ENCODE measurements at places on chromosomes 3 and 15.

GRCh38 chr3:70970171-70970570 lies 613.4 kb downstream of the FOXP1 start:
- DNase-seq: no peak

- DNase-seq: no peak
Observed at GRCh38 chr3:158896729-158897128, 94.9 kb downstream of the MFSD1 start.

DNA sequence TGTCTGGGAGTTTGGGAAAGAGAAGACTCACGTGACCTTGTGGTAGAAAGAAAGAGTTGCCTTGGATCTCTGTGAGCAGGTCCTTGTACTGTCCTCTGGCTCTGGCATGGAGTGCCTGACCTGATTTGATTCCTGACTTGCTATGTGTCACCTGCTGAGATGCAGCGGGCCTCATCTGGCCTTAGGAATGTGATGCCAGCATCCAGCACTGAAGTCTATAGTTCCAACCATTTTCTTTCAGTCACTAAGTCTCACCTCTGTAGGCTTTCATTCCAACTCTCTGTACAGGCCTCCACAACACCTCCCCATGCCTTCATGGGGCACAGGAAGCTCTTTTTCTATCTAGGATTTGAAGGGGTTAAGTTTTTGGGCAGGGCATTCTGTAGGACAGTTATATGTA lies 12.1 kb upstream of the OXSR1 start:
- no peak for DNase-seq

DNA sequence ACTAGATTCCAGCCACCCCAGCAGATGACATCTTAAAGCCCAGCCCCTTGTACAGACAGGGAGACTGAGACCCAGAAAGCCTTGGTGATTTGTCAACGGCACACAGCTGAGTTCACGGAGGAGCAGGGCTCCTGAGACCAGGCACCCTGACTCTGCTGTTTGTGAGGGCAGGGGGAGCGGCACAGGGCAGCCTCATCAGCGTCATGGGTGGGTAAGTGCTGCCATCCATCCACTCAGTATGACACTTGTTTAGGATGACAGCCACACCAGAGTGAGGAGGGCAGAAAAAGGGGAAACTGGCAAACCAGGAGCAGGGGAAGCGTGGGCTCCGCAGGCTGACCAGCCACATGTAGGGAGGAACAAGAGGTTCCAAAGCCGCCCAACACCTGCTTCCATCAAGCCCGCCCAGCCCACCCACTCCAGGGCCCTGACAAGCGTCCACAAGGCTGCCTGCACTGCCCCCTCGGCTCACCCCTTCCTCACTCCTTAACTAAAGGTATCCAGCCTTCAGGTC lies 19.9 kb downstream of the RBPMS2 start:
- no peak for DNase-seq

DNA sequence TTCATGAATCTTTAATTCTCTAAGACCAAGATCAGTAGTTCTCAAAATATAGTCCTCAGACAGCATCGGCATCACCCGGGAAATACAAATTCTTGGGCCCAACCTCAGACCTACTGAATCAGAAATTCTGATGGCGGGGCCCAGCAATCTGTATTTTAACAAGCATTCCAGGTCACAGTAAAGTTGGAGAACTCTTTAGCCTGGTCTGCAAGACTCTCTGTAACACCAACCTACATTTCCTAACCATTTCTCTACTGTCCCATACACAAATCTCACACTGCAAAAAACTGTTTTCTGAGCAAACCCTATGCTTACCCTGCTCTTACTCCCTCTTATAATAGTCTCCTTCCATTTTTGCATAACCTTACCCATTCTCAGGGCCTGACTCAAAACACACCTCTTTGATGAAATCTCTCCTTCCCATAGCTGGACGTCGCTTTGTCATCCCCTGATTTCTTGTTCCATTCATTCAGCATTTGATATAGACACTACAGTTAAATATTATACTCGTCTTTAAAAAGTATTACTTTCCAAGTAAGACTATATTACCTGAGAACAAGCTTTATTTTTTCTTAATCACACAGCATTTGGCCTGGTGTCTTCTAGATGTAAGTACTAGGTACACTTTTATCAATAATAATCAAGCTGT lies 83.3 kb upstream of the MYO5C start:
- no peak for DNase-seq

GRCh38 chr3:170295586-170295985 lies 61.9 kb upstream of the SKIL start:
- no peak for DNase-seq

GRCh38 chr15:59595434-59595915 lies 16.1 kb upstream of the GCNT3 start:
- DNase-seq: no peak

DNA sequence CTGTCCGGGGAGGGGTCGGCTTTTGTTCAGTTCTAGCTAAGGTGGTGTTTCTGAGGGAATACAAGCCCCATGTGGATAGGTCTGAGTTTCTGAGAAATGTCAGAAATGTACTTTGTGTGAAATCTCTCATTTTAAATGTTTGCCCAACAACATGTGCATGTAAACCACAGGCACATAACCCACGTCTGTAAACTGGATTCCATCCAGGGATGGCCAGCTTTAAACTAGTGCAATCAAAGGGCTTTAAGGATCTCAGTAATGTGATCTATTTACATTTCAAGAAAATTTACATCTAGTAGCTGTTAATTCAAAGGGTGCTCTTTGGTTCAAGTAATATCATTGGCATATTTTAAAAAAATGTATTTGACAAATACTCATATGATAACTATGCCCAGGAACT lies 52.0 kb downstream of the POLR2M start:
- peak; percentile 30 for DNase-seq

DNA sequence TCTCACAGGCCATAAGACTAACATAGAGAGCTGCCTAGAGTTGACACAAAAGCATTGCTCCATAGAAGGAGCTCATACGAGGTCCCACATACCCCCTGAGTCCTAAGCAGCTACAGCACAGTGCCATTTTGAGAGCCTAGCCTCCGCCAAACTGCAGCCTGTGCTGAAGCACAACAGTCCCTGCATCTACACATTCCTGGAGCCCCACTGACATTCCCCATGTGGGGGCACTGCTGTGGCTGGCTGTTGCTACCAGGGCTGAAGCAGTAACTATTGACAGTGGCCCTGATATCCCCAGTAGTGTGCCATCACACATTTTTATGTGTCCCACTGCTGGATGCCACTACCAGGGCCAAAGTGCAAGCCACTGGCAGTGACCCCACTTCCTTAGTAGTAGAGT lies 80.3 kb downstream of the CERS3 start:
- no peak for DNase-seq

GRCh38 chr3:55870594-55870993 lies 383.5 kb upstream of the WNT5A start:
- no peak for DNase-seq

DNA sequence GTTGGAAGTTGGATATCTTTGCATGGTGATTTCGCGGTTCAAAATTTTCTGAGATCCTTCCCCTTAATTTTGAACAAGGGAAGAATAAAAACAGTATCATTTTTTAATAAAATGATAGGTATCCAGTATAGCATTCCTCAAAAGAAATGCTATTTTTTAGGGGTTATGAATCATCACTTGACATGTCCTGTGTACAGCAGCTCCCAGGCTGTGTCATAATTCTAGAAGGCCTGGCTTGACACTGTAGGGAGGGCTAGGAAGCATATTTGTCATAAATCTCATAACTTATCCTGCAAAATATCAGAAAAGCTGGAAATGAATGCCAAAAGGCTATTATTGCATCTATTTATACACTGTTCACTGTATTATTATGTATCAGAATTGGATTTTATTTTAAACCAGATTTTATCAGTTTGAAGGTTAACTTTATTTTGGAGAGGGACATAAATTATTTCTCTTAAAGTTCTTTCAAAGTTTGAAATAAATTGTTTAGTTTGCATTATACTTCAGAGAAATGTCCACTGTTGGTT lies 539.1 kb upstream of the ROBO2 start:
- no peak for DNase-seq

DNA sequence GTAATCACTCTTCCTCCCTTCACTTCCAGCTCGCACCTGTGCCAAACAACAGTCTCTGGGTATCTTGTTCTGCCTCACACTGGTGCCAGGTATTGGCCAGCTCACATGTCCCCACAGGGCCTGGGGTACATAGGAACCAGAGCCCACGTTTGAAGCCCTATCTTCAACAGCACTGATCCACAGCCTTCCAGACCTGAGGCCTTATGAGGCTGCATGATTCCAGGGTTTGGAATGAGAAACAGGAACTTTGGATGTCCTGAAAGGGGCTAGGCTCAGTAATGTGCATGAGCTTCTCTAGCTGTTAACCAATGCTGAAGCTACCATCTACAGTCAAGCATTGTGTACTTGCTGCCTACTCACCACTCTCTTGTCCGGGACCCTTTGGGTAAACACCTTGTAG lies 92.4 kb downstream of the GPR156 start:
- peak; percentile 29 for DNase-seq

GRCh38 chr3:127033786-127034185 lies 50.9 kb downstream of the PLXNA1 start:
- DNase-seq: no peak

DNA sequence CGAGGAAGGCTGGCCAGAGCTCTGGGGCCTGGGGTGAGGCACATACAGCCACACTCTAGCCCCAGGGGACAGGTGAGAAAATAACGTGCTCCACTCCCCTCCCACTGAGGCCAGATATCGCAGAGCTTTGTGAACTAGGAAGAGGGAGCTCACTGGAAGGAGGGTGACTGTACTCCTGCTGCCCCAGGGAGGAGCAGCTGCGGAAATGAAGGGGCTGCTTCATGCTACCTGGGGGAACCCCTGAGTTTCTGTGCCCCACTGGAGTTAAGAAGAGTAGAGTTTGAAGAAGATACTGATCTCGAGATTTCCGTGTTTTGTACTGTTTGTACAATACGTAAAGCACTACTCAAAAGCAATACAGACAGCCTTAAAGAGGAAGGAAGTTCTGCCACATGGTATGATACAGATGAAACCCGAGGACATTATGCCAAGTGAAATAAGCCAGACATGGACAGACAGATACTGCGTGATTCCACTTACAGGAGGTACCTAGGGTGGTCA lies 44.6 kb downstream of the CMTM6 start:
- DNase-seq: no peak

DNA sequence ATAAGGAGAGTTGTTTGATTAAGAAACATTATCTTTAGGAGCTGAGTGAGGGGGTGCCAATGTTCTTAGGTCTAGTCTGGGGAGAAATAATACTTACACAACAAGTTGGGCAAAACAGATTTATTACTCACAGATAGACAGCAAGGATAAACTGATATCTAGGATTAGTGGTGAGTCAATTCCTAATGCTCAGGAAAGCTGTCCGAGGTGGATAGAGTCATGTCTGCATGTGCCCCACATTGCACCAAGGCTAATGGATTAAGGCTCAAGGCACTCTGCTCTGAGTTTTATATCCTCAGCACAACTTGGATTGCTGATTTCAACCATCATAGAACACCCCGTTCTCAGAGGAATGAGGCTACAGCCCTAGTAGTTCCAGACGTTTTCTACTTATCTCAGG lies 1042.3 kb downstream of the OTOL1 start:
- DNase-seq: no peak

- peak; percentile 61 for DNase-seq
Observed at GRCh38 chr15:48413304-48413703, 82.1 kb downstream of the DUT start.

DNA sequence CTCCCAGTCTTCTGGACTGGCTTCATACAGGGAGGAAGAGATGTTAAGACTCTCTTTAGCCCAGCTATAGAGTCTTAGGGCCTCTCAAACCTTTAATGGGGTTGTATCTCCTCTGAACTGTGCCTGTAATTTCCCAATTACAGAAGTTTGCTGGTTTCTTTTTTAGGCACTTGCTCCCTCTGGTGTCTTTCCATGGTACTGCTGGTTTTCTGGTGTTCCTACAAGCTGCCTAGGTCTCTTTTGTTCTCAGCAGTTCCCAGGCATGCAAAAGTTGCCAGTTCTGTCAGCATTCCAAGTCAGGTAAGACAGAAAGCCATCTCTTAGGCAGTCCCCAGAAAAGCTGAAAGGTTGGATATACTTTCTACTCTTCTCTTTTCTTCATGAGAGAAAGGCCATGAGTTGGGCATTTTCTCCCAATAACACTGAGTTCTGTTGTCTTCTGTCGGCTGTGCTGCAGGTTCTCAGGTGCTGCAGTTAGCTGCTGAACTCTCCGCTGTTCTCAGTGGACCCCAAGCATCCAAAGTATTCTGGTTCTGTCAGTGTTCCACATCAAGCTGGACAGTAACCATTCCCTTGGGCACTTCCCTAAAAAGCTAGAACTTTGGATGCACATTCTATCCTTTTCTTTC lies 54.4 kb upstream of the EHHADH start:
- DNase-seq: peak; percentile 72

DNA sequence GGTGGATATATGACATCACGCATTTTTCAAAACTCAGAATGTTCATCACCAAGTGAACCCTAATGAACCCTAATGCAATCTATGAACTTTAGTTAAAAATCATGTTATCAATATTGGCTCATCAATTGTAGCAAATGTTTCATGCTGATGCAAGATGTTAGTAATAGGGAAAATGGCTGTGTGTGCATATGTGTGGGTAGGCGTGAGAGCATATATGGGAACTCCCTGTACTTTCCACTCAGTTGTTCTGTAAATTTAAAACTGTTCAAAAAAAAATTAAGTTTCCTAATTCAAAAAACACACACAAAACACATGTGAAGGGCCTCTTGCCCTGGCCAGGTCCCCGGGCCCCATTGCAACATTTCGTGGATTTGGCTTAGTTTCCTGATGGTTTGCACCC lies 89.7 kb upstream of the PROK2 start:
- DNase-seq: no peak

- DNase-seq: no peak
Observed at GRCh38 chr15:60945196-60945595, 283.9 kb downstream of the RORA start.

DNA sequence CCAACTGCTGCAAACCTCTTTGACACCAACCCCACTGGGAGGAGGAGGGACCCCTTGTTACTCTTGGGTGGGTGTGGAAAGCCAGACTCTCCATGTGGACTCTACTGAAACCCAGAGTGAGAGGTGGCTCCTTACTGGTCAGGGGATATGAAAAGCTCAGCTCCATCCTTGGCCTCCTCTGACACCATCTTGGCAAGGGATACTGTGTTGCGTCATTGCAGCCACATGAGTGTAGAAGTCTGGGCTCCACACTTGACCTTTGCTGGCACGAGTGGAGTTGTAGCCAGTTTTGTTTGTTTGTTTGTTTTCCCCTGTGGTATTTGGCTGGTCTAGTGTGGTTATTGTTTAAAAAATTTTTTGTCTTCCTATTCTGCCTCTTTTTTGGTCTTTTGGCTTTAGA lies 289.1 kb downstream of the GAP43 start:
- no peak for DNase-seq

DNA sequence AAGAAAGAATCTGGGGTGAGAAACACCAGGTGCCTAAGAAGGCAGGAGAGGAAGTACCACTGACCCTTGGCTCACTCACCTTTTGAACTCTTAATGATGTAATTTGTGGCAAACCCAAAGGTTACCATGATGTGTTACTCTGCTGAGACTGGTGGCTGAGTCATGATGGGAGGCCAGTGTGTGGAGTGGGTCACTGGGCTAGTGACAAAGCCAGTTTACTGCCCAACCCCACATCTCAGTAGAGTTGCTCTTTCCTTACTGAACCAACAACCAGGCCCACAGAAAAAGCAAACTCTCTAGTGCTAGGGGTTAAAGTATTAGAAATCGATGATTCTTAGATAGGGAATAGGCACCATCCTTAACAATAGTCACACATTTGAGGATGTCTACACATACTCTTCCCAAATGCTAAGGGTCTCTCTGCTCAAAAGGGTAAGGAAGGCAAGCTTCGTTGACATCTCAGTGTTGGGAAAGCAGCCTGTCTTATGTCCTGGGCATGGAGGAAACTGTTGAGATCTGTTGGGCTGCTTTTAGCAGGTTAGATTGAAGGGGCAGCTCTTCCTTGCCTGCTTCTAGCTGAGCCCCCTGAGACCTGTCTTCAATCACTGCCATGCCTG lies 3.1 kb downstream of the RBP2 start:
- no peak for DNase-seq

All from EH (cell line).